ENCODE measurements at places on chromosomes 16 and 17.

- H3K27me3 ChIP-seq = no peaks in the 10 kb centered on the region
- no peak overlapping the region for H3K4me3 ChIP-seq
Measured at GRCh38 chr17:39393736-39394135, 7.7 kb downstream of the FBXL20 start.

- H3K4me1 ChIP-seq = no peaks in the 10 kb centered on the region
- H3K27ac ChIP-seq = no peak overlapping the region
- H3K4me3 ChIP-seq = no peak overlapping the region
- H3K27me3 ChIP-seq = no peaks in the 10 kb centered on the region
- DNase-seq = no peak
Measured at GRCh38 chr17:11369575-11369974, 128.6 kb downstream of the SHISA6 start.

GRCh38 chr17:17474341-17474740 is 2.5 kb upstream of the MED9 start:
- H3K4me1 ChIP-seq = peaks cover 8% of the 10 kb centered on the region
- H3K4me3 ChIP-seq = no peak overlapping the region
- H3K36me3 ChIP-seq = peaks cover 1% of the 10 kb centered on the region
- no peak overlapping the region for H3K27ac ChIP-seq
- peaks cover 9% of the 10 kb centered on the region for H3K27me3 ChIP-seq

- DNase-seq = no peak
- H3K4me1 ChIP-seq = peaks cover 7% of the 10 kb centered on the region
- no peaks in the 10 kb centered on the region for H3K27me3 ChIP-seq
- H3K36me3 ChIP-seq = peaks cover 23% of the 10 kb centered on the region
- H3K4me3 ChIP-seq = no peak overlapping the region
Measured at GRCh38 chr16:27628241-27628942, 78.4 kb downstream of the KATNIP start.

GRCh38 chr17:10130263-10130662 is 68.1 kb downstream of the GAS7 start:
- H3K36me3 ChIP-seq = no peaks in the 10 kb centered on the region
- no peak overlapping the region for H3K4me3 ChIP-seq
- no peak overlapping the region for H3K27ac ChIP-seq
- no peak for DNase-seq

DNA sequence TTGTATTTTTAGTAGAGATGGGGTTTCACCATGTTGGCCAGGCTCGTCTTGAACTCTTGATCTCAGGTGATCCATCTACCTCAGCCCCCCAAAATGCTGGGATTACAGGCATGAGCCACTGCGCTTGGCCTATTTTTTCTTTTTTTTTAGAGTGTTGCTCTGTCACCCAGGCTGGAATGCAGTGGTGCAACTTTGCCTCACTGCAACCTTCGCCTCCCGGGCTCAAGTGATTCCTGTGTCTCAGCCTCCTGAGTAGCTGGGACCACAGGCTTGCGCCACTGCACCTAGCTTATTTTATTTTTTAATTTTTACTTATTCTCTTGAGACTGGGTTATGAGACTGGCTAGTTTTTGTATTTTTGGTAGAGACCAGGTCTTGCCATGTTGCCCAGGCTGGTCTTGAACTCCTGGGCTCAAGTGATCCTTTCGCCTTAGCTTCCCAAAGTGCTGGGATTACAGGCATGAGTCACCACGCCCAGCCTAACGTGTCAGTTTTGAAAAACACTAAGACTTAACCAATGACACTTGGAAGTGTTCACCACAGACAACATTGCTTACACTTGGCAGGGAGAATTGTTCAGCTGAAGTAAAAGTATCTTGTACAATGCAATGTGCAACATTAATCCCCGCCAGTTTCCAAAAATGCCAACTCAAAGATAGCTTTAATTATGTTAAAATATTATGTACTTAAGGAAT is 26.9 kb downstream of the ATAD5 start:
- H3K4me3 ChIP-seq = no peak overlapping the region
- no peaks in the 10 kb centered on the region for H3K4me1 ChIP-seq
- H3K27me3 ChIP-seq = no peaks in the 10 kb centered on the region
- no peak overlapping the region for H3K27ac ChIP-seq

GRCh38 chr17:60888812-60889709 is 211.4 kb downstream of the BCAS3 start:
- H3K27me3 ChIP-seq = no peaks in the 10 kb centered on the region
- H3K36me3 ChIP-seq = peaks cover 10% of the 10 kb centered on the region
- H3K27ac ChIP-seq = no peak overlapping the region
- H3K4me1 ChIP-seq = no peaks in the 10 kb centered on the region
- H3K4me3 ChIP-seq = no peak overlapping the region

DNA sequence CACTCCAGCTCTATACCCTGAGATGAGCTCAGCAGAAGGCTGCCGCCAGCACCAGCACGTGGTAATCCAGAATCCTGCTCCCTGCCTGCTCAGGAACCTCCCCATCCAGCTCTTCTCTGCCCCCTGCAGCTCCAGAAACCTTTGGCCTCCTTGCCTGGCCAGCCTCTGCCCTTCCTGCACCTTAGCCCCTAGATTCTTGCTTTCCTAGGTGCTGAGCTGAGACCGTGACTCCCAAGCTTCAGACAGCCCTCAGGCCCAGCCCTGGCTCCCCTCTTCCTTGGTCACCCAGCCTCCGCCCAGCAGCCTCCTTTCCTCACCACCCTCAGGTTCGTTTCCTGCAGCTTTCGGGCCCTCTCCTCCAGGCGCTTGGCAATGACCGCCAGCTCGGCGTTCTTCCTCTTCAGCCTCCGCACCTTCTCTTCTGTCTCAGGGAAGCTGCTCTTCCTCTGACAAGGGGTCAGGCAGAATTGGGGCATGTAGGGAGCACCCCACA is 2.6 kb downstream of the TSPOAP1 start:
- H3K4me1 ChIP-seq = peaks cover 42% of the 10 kb centered on the region
- H3K27me3 ChIP-seq = no peaks in the 10 kb centered on the region
- DNase-seq = no peak
- H3K4me3 ChIP-seq = peak overlapping the region; percentile 49
- H3K27ac ChIP-seq = peak overlapping the region; percentile 32

DNA sequence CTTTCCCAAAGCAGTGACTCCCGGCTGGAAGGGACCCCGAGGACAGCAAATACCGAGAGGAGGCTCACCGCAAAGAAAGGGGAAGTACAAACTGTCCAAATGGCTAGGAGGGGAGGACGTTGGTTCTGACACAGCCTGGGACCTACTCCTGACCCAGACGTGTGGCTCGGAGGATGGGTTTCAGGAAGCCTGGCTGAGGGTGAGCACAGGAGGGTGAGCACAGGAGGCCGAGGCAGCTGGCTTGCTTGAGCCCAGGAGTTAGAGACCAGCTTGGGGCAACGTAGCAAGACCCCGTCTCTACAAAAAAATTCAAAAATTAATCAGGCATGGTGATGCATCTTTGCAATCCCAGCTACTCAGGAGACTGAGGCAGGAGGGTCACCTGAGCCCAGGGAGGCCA is 83.2 kb downstream of the C16orf78 start:
- no peak overlapping the region for H3K27ac ChIP-seq
- peaks cover 9% of the 10 kb centered on the region for H3K27me3 ChIP-seq
- H3K4me3 ChIP-seq = no peak overlapping the region
- DNase-seq = no peak

DNA sequence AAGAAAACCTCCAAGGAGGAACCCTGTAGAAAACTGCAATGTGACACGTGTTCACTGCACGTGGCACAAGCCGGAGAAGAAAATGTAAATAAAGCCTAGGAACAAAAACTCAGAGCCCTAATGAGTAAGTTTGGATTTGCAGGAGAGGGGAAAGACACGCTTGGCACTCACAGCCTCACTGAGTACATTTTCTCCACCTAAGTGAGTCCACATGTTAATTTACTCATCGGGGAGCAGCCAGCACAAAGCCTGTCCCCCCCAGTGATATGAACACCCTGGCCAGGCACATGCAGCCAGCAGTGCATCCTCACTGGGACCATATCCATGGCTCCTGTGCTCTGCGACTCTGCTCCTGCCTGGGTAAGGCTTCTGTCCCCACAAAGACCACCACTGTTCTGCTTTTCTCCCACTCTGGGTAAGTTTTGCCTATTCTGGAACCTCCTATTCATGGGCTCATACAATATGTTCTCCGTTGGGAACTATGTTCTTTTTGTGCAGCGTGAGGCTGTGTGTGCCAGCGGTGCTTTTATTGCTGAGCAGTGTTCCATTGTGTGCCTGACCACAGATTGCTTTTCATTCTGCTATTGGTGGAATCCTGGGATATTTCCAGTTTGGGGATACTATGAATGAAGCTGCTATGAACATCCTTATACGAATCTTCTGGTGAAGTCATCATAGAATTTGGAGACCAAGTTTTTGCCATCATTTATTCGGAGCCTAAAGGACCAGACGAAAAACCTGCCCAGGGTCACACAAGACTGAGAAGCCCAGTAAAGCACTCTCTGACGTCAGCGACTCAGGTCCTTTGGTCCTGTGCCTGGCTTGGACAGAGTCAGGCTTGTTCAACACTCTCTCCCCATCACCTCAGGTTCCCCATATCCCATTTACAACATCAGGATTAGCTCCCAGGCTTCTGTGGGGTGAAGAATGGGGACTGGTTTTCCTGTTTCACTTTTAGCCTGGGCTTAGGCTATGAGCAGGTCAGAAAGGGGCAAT is 53.3 kb downstream of the RNF112 start:
- peak overlapping the region; percentile 54 for H3K4me3 ChIP-seq
- peaks cover 42% of the 10 kb centered on the region for H3K4me1 ChIP-seq
- H3K27ac ChIP-seq = peak overlapping the region; percentile 85
- peaks cover 2% of the 10 kb centered on the region for H3K36me3 ChIP-seq
- DNase-seq = no peak

GRCh38 chr17:77313831-77314230 is 173.1 kb downstream of the SEC14L1 start:
- no peaks in the 10 kb centered on the region for H3K36me3 ChIP-seq
- no peak overlapping the region for H3K4me3 ChIP-seq
- no peaks in the 10 kb centered on the region for H3K27me3 ChIP-seq
- DNase-seq = no peak
- no peak overlapping the region for H3K27ac ChIP-seq

- H3K4me1 ChIP-seq = no peaks in the 10 kb centered on the region
- no peak overlapping the region for H3K27ac ChIP-seq
- peaks cover 1% of the 10 kb centered on the region for H3K27me3 ChIP-seq
- no peak overlapping the region for H3K4me3 ChIP-seq
- no peak for DNase-seq
- peaks cover 2% of the 10 kb centered on the region for H3K36me3 ChIP-seq
Measured at GRCh38 chr17:10081571-10082169, 116.7 kb downstream of the GAS7 start.

DNA sequence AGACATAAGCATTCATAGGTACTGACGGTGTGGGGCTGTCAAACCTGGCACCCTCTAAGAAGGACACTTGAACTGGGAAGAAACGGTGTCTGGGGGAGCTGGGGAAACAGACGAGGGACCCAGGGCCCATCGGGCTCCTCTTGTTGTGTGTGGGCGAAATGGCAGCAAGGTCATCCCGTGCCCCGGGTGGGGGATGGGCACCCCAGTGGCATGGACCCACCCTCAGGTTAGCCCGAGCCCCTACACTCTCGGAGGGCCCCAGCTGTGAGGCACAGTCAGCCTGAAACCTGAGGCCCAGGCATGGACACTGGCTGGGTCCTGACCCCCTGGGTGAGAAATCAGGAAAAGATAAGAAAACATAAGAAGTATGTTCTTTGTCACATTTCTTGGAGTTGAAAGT is 57.1 kb downstream of the MYO18A start:
- H3K27me3 ChIP-seq = no peaks in the 10 kb centered on the region
- H3K27ac ChIP-seq = no peak overlapping the region
- H3K4me3 ChIP-seq = no peak overlapping the region
- H3K36me3 ChIP-seq = peaks cover 20% of the 10 kb centered on the region
- H3K4me1 ChIP-seq = peaks cover 7% of the 10 kb centered on the region
- no peak for DNase-seq

DNA sequence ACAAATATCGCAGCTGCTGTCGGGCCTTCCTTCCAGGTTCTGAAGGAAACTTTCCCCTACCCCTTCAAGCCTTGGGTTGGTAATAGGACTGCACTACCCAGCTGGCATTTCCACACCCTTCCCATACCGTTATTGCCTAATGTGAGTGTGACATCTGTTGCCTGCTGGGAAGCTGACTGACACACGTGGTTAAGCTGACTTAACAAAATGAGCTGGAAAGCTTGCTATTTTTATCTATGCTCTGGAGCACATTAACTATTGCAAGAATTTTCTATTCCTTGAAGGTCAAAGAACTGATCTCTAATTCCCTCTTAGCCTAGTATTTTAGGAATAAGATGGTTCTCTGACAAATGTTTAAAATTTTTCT is 79.5 kb downstream of the PMP22 start:
- no peak for DNase-seq
- peaks cover 3% of the 10 kb centered on the region for H3K27me3 ChIP-seq
- H3K36me3 ChIP-seq = no peaks in the 10 kb centered on the region
- H3K27ac ChIP-seq = no peak overlapping the region

DNA sequence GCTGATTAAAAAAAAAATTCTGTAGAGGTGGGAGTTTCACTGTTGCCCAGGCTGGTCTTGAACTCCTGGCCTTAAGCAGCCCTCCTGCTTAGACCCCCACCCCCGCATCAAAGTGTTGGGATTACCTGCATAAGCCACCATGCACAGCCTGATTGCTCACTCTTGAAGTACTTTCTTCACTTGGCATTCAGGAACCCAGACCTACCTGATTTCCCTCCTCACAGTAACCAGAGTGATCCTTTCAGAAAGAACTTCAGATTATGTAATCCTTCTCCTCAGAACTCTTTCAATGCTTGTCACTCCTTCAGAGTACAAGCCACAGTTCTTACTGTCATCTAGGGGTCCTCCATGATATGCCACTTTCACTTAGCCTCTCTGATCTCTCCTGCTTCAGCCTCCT is 1.4 kb downstream of the EFCAB13 start:
- H3K27ac ChIP-seq = peak overlapping the region; percentile 100
- no peaks in the 10 kb centered on the region for H3K27me3 ChIP-seq
- peaks cover 14% of the 10 kb centered on the region for H3K4me1 ChIP-seq

DNA sequence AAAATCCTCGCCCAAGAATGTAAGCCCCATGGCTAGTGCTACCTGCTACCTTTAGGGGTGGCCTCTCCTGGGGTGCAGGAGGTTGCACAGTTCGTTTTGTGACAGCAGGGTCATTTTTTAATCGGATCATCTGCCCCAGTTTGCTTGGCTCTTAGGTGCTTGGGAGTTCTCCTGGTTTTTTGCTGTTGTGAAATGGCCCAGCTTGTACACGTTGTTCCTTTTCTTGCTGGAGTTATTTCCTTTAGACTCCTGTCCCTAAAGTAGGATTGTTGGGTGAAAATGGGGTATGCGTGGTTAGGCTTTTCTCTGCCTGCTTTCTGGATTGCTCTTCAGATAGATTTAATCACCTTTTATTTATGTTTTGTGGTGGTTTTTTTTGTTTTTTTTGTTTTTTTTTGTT is 25.8 kb downstream of the ABCC1 start:
- DNase-seq = no peak
- H3K36me3 ChIP-seq = peaks cover 48% of the 10 kb centered on the region
- no peak overlapping the region for H3K4me3 ChIP-seq
- H3K27ac ChIP-seq = no peak overlapping the region
